Stimulated activated CD8-positive, alpha-beta memory T cell treated with anti-CD3 and anti-CD28 coated beads, Interleukin-4, amount 100 ng/mL, for 24 hours (primary cell): ENCODE measurements at places on chromosomes 2 and 18.

- no peak for DNase-seq
Observed at GRCh38 chr2:231228223-231228622, 29.8 kb downstream of the ARMC9 start.

- no peak for DNase-seq
Observed at GRCh38 chr2:158507141-158507540, 50.4 kb downstream of the PKP4 start.

GRCh38 chr2:237669283-237669627 is 41.9 kb downstream of the LRRFIP1 start:
- DNase-seq = no peak

DNA sequence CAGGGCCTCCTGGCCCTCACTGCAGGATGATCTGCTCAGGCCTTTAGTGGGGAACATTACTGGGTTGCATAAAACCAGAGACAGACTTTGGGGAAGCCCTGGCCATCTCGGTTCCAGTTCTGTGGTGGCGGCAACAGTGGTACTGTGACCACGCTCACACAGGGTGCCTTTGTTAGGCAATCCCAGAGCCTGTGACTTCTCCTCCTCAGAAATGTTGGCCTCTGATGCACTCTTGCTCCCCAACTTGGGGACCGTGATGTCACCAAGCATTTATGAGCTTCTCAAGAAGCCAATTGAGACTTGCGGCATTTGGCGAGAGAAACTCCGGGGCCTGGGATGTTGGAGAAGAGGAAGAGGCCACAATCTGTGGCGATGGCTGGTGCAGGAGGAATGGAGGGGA is 80.9 kb upstream of the PKDCC start:
- DNase-seq = no peak

DNA sequence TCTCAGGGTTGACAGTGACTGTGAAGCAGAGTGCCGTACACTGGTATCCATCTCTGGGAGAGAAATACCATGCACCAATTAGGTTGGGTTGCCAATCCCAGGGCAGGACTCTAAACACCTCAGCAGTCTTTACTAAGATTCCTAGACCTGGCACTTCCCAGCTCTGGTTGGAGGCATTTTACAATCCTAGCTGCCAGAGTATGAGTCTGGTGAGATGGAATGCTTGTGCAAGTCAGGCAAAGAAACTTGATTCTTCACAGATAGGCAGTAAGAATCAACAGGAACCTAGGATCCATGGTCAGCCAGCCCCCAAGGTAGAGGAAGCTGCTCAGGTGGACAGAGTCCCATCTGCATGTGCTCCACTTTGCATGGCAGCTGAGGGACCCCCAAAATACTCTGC is 6.0 kb upstream of the UGT1A5 start:
- DNase-seq = no peak

DNA sequence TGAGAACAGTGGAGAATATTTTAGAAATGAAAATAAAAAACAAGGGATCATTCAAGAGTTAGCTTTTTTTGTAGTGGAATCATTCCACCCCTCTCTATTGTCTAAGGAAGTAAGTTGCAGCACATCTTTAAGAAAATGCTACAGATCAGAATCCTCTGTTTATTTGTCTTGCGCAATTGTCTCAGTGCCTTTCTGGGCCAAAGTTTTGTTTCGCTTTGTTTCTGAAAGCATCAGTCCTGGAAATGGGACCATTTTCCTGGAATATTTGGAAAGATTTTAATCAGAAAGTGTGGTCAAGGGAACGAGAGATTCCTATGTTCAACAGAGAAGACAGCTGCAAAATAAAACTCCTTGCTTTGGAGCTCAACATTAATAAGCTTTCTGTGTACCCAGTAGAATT is 74.0 kb downstream of the NRXN1 start:
- DNase-seq = no peak

DNA sequence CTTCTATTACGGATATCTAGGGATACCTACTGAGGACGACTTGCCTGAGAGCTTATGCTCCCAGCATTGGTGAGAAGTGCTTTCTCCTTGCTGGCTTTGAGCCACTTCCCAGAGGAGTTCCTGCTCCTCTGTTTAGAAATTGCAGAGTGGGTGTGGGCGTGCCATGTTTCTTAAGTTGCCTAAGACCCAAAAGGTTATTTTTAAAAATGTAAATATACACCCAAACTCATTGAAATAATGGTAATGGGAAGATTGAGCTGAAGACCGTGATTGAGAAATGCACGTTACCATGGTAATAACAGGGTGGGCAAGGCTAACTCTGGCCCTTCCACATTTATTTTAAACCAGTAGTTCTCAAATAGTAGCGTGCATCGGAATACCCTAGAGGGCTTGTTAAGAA is 17.2 kb upstream of the TMEM200C start:
- no peak for DNase-seq
